ENCODE measurements at places on chromosomes 16 and 17.
A peak's percentile ranks its signal among the peaks of the same experiment; 100 is the strongest.

GRCh38 chr17:64573214-64573613 lies 66.4 kb downstream of the CEP95 start:
- no peak for DNase-seq

- DNase-seq, result no peak
Measured at GRCh38 chr17:15973016-15973415, 26.5 kb downstream of the ZSWIM7 start.

DNA sequence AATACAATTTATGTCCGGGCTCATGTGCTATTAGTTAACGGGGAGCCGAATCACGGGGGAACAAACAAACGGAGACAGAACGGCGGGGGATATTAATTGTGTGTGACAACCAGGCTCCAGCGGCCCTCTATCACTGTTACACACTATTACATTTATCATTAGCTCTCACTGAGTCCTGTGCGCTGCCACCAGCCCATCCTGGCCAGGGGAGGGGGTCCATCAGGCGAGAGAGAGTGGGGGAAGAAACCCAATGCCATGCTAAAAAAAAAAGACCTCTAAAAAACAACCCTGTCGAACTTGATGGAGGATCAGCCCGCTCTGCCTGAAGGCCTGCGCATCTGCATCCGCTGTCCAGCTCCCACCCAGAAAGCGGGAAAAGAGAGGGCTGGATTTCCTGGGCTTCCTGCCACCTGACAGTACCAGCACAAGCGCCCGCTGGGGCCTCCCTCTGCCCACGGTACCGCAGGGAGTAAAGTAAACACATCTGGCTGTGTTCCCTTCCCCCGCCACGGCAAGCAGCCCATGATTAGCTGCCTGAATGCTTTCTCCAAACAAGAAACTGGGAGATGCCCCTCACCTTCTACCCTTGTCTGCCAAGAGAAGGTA lies 41.7 kb downstream of the PIPOX start:
- no peak for DNase-seq

DNA sequence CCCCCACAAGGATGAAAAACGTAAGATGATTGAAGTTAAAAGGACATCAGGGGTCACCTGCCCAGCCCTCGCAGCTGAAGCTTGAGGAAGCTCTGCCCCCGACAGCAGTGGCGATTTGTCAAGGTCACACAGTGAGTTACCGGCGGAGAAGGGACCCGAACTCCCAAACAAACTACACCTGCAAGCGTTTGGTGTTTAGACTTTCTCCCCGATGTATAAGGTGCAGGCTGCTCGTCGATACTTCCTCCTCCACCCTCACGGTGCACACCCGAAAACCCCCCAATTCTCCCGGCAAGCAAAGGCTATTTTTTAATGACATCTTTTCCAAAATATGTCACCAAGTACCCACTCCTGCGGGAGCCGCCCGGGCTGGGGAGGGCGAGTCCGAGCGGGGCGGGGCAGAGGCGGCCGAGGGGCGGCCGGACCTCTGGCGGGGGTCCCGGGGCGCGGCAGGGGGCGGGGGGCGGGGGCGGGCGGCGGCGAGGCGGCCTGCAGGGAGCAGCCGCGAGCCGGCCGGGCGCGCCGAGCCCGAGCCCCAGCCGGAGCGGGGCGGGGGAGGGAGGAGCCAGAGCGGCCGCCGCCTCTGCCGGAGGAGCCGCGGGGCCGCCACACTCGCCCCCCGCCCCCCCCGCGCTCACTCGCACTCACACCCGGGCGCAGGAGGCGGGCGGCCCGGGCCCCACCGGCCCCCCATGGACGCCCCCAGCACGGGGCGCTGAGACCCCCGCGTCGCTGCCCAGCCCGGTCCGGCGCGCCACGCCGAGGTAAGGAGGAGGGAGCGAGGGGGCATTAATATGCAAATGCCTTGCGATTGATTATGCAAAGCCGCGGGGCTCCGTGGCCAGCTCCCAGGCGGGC lies at the start of gene THRA:
THRA (plus strand) TSS at position 637 of the 858 bp plus-strand sequence. CDS start 11,524 bp downstream, outside the sequence.
- DNase-seq, result peak; percentile 68

- no peak for DNase-seq
Measured at GRCh38 chr17:81520021-81520901, 7.7 kb upstream of the ACTG1 start.

DNA sequence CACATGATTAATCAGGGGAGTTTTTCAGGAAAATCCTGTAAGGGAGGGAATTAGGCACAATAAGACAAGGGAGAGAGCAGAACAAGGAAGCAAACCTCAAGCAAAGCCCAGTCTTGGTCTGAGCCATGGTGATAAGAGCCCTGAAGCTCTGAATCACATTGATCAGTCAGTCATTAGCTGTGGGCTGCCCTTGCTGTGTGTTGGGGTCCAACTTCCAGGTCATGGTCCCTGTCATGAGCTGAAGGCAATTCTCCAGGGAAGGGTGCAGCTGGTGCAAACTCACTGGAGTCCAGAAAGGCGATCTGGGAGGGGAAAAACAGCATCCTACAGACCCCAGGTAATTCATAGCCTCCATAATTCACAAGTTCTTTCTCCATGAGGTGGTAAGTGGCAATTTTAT lies 89.9 kb downstream of the CYLD start:
- DNase-seq, result no peak

- DNase-seq, result no peak
Measured at GRCh38 chr16:50844840-50845239, 103.0 kb downstream of the CYLD start.

DNA sequence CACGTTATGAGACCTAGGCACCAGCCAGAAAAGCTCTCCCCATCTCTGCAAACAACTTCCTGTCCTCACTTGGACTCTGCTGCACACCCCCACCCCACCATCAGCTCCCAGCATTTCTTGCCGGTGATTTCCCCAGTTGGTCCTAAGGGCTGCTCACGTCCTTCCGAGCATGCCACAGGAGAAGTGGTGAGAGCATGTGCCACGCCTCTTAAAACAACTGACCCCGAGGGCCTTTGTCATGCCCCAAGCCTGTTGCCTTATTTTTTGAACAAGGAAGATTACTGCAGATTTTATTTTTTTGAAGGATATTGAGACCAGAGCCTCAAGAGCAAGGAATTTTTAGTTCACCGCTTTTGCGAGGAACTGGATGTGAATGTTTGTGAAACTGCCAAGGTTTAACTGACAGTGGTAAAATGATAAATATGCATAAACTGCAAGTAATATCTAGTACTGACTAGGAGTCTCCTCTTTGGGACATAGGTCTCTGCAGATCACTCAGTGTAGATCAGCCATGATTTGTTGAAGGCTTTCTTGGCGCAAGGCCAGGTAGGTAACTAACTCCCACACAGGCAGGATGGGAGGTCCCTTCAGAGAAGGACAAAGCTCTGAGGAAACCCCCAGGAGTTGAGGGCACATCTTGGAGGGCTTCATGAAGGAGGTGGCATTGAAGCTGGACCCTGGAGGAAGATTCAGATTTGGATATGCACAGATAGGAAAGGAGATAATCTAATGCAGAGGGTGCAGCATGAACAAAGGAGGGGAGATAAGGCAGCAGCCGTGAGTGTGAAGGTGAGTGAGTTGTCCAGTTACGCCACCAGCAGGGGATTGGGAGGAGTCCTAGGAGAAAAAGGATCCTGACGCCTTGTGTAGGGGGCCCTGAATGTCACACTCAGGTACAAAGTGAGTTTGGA lies 44.7 kb downstream of the TMEM132E start:
- DNase-seq, result no peak

GRCh38 chr16:57167538-57167937 lies 18.3 kb downstream of the PSME3IP1 start:
- DNase-seq, result no peak

DNA sequence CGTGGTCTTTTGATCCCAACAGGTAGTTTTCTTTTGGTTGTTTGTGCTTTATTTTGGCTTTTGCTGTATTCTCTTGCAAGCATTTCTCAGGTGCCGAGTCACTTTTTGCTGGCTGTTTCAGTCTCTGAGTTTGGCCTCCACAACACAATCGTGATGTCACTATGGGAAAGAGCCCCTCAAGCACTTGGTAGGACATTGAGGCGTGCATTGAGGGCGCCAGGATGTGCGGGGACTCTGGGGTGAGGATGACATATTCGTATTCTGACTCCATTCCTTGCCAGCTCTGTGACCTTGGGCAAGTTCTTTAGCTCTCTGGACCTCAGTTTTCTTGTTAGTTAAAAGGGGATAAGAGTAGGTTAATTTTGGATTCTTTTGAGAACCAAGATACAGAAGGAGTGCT lies 13.0 kb downstream of the KSR1 start:
- DNase-seq, result no peak

DNA sequence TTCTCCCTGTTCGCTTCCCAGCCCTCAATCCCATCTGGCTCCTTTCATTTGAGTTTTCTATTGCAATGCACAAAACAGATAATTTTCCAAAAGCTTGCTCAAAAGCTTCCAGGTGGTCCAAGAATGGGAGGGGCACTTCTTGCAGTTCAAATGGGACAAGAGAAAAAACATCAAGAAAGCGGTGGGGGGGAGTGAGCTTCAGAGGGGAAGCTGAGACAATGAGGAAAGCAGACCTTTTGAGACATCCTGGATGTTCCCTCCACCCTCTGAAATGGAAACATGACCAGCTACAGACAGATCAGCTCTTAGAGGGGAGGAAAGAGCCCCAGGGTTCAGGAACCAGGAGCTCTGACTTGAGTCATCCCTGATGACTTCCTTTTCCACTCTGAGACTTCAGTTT lies 368.2 kb downstream of the SLC39A11 start:
- DNase-seq, result no peak

- DNase-seq, result no peak
Measured at GRCh38 chr16:69241926-69242325, 55.0 kb downstream of the SNTB2 start.

GRCh38 chr17:40615068-40615840 lies 32.4 kb downstream of the SMARCE1 start:
- no peak for DNase-seq

GRCh38 chr17:60451071-60451470 lies 28.8 kb downstream of the CHCT1 start:
- DNase-seq, result no peak

- DNase-seq, result no peak
Measured at GRCh38 chr17:17567631-17568030, 23.9 kb downstream of the PEMT start.

DNA sequence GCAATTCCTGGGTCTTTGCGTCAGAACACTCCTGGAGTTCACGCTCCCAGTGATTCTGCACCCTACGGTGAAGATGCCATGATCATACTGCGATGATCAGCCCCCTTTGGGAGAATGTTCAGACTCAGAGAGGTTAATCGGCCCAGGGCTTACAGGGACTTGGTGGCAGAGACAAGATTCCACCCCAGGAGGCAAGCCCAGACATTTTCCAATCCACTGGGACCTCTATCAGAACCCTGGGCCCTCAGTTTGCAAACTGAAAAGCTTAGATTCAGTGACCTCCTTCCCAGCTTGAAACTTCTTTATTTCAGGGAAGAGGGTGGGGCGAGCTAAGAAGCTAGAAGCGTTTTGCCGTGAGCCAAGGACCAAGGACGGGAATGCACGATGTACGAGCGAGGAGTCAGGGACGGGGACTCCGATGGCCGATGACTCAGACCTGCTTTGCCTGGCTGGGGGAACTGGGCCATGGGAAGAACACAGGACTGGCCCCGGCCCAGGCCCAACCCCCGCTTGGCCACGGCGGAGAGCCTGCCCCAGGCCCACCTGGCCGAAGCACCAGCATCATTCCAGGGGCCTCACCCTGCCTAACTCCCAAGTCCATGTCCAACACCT lies 34.7 kb downstream of the SOCS3 start:
- no peak for DNase-seq

DNA sequence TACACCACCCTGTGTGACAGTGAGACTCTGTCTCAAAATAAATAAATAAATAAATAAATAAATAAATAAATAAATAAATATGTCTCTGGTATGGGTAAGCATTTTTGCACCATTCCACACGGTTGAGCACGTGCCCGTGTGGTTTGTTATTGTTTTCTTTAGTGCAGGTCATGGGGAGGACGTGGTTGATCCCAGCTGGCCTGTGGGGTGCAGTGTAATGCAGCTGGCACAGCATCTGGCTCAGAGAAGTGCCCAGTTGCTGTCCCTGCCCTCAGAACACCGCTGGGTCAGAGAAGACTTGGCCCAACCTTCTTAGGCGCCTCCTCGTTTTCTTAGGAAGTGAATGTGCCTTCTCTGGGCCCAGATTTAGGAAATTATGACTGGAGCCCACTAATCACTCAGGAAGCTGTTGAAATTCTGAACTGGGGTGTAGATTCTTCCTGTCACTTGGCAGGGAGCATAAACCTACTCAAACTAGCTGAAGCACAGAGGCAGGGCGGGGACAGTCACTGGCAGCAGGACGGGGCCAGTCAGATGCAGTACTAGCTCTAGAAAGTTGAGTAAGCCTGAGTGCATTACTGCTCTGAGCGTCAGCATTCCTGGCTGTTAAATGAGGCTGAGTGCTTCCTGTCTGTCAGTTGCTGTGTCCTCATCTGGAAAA lies 85.9 kb downstream of the SNX29 start:
- no peak for DNase-seq

- no peak for DNase-seq
Measured at GRCh38 chr16:76705892-76706291, 428.7 kb downstream of the CNTNAP4 start.

DNA sequence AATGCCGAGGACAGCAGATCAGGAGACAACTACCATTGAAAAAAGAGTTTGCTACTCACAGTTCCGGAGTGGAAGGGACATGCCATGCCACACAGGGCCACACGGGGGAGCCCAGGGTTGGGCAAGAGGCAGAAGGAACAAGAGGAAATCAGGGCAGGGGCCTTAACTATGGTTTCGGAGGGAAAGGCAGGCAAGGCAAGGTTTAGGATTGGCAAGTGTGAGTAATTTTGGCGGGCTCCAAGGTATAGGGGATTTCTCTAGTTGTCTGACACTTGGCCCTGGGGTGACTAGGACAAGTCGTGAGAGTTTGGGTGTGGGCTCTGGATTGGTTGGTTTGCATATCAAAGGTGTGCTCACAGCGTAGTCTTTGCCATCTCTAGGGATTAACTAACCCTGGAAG lies 27.0 kb upstream of the NTN1 start:
- peak; percentile 66 for DNase-seq

DNA sequence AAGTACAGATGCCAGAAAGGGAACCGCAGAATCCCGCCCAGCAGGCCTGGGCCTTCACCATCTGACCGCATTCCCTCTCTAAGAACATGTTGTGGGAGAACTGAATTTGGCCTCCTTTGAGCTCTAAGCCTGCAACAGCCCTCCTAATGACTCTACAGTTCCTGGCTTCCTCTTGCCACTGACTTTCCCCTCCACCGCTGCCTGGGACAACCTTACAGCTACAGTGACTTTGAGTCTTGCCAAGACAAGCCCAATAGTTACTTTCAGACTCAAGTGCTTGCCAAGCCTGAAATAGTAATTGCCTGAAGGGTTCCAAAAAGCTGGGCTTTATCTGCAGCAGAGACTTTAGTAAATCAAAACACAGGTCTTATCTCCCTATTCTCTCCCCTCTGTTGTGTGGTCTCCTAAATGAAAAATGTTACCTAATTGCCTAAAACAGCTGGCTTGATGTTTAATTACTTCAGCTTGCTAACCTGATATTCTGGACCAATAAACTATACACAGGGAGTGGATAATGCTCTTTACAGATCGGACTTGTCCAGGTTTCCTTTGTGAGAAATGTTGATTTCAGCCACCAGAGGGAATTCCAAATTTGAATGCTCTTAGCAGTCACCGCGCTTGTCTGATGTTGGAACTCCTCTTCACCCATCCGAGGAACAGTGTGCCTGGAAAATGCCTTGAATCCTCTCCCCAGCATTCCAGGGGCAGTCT lies 85.1 kb upstream of the TBX2 start:
- no peak for DNase-seq

Measured in stimulated activated CD4-positive, alpha-beta T cell treated with anti-CD3 and anti-CD28 coated beads, Interleukin-12 subunit alpha, Interleukin-12 subunit beta, amount 100 ng/mL, for 4 hours (primary cell).